ENCODE measurements at places on chromosomes 7 and 10. TPM values are rescaled to one million over a fixed set of nuclear protein-coding genes. Genes with fewer than 3 reads are reported as not detected.

Gene SAMD9L
- 28.8 TPM for total RNA-seq

GRCh38 chr7:34603711-34604444, 54.1 kb upstream of the NPSR1 start:
- no peak overlapping the region for H3K4me3 ChIP-seq
- no peak overlapping the region for H3K27ac ChIP-seq
- H3K27me3 ChIP-seq, result no peaks in the 10 kb centered on the region
- DNase-seq, result no peak

- H3K4me3 ChIP-seq, result no peak overlapping the region
- no peaks in the 10 kb centered on the region for H3K27me3 ChIP-seq
- no peaks in the 10 kb centered on the region for H3K36me3 ChIP-seq
- no peak for DNase-seq
Measured at GRCh38 chr10:129993621-129994020, 29.5 kb upstream of the EBF3 start.

Gene ZMIZ2
- 40.6 TPM for total RNA-seq

Gene CYP3A7
- total RNA-seq, result 0.96 TPM

- H3K27ac ChIP-seq, result peak overlapping the region; percentile 65
- DNase-seq, result peak; percentile 57
- no peak overlapping the region for H3K4me3 ChIP-seq
- H3K4me1 ChIP-seq, result no peaks in the 10 kb centered on the region
- no peaks in the 10 kb centered on the region for H3K36me3 ChIP-seq
Measured at GRCh38 chr10:3902054-3902808, 117.2 kb upstream of the KLF6 start.
